ENCODE measurements at places on chromosomes 2 and 18.
A peak's percentile ranks its signal among the peaks of the same experiment; 100 is the strongest.

GRCh38 chr2:120765678-120766469 lies 30.2 kb downstream of the GLI2 start:
- H3K27ac ChIP-seq = peak overlapping the region; percentile 91
- no peaks in the 10 kb centered on the region for H3K36me3 ChIP-seq
- H3K4me1 ChIP-seq = peaks cover 88% of the 10 kb centered on the region
- peak; percentile 59 for DNase-seq

GRCh38 chr2:217667512-217667911 lies 335.3 kb downstream of the TNS1 start:
- no peaks in the 10 kb centered on the region for H3K36me3 ChIP-seq
- H3K27ac ChIP-seq = no peak overlapping the region
- H3K27me3 ChIP-seq = peaks cover 20% of the 10 kb centered on the region
- no peak for DNase-seq

- H3K27ac ChIP-seq = no peak overlapping the region
- H3K4me1 ChIP-seq = no peaks in the 10 kb centered on the region
- H3K36me3 ChIP-seq = no peaks in the 10 kb centered on the region
- DNase-seq = no peak
- peaks cover 8% of the 10 kb centered on the region for H3K27me3 ChIP-seq
These were observed 49.3 kb upstream of the DNAJC10 start for GRCh38 chr2:182666674-182667314.

DNA sequence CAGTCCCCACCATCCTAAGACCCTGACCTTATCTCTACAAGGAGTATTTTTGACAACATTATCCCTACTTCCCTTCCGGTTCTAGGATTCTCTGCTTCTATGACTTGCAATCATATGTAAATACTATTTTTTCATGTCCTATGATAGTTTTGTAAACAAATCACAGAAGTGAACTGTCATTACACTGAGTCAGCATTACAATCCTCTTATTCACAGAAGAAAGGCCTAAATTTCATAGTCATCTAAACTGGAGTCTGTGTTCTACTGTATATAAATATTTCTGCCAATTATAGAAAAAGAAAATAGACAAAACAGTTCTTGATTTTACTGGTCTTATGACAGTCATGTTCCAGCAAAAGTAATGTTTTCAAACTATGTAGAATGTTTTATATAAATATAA lies 265.1 kb downstream of the NCKAP5 start:
- no peak overlapping the region for H3K27ac ChIP-seq
- H3K27me3 ChIP-seq = no peaks in the 10 kb centered on the region
- no peak overlapping the region for H3K4me3 ChIP-seq
- no peaks in the 10 kb centered on the region for H3K36me3 ChIP-seq

GRCh38 chr2:144670080-144670479 lies 150.2 kb upstream of the ZEB2 start:
- H3K36me3 ChIP-seq = no peaks in the 10 kb centered on the region
- H3K27me3 ChIP-seq = peaks cover 3% of the 10 kb centered on the region
- H3K4me1 ChIP-seq = peaks cover 3% of the 10 kb centered on the region
- no peak for DNase-seq
- no peak overlapping the region for H3K27ac ChIP-seq

DNA sequence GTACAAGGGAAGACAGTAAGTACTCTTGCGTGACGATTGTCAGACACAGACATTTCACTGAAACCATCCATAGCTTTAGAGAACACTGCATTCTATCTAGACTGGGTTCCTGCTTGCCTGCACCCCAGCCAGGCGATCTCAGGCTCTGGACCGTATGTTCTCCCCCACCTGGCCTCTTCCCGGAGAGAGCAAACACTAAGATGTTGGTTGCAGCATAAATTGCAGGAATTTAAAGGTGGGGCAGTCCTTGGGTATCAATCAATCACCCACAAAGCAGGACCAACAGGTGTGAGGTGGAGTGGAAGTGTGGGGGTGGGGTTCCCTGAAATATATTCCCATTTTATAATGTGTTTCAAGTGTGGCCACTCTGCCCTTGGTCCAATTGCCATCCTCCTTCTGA lies 103.6 kb upstream of the TGFA start:
- no peak overlapping the region for H3K27ac ChIP-seq
- no peak for DNase-seq
- peaks cover 26% of the 10 kb centered on the region for H3K4me1 ChIP-seq
- peaks cover 14% of the 10 kb centered on the region for H3K36me3 ChIP-seq

GRCh38 chr18:11992096-11992790 lies 10.9 kb downstream of the IMPA2 start:
- H3K36me3 ChIP-seq = peaks cover 4% of the 10 kb centered on the region
- DNase-seq = no peak
- no peaks in the 10 kb centered on the region for H3K27me3 ChIP-seq
- no peak overlapping the region for H3K27ac ChIP-seq

- DNase-seq = no peak
- peaks cover 12% of the 10 kb centered on the region for H3K27me3 ChIP-seq
- no peak overlapping the region for H3K4me3 ChIP-seq
- H3K27ac ChIP-seq = no peak overlapping the region
- peaks cover 6% of the 10 kb centered on the region for H3K4me1 ChIP-seq
These were observed 75.9 kb upstream of the CYRIA start for GRCh38 chr2:16741498-16741897.

DNA sequence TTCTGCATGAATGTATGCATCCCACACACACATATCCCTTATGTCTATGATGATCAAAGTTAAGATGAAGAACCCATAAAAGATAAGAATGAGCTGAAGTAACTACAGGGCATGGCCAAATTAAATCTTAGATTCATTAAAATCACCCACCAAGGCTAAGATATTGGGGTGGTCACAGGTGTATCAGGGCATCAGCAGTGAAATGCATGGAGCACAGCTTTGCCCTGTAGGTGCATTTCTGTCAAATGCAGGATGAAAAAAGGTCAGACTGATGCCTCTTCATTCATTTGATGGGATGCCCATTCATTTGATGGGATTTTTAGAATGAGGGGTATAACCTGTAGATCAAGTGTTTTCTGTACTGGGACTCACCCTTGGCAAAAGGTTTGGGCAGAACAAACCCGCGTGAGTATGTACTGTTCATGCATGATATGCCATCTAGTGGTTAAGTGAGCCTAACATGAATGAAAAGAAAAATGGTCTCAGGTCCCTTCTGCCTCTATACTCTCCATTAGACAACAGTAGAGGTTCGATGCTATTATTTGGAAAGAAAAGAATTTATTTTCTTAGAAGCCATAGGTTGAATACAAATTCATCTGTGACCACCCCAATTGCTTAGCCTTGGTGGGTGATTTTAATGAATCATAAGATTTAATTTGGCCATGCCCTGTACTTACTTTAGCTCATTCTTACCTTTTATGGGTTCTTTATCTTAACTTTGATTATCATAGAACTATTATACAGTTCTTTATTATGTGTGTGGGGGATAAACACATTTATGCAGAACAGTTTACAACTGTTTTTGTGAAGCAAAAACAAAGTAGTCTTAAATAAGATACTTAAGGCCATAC lies 43.2 kb upstream of the NOSTRIN start:
- H3K27me3 ChIP-seq = no peaks in the 10 kb centered on the region
- H3K27ac ChIP-seq = no peak overlapping the region
- H3K4me1 ChIP-seq = peaks cover 8% of the 10 kb centered on the region
- no peak overlapping the region for H3K4me3 ChIP-seq
- peaks cover 19% of the 10 kb centered on the region for H3K36me3 ChIP-seq

- no peaks in the 10 kb centered on the region for H3K36me3 ChIP-seq
- H3K4me1 ChIP-seq = no peaks in the 10 kb centered on the region
- no peak for DNase-seq
These were observed 83.7 kb upstream of the GALNT5 start for GRCh38 chr2:157173740-157174184.

GRCh38 chr18:44973282-44973681 lies 292.6 kb downstream of the SETBP1 start:
- H3K27me3 ChIP-seq = peaks cover 2% of the 10 kb centered on the region
- peaks cover 16% of the 10 kb centered on the region for H3K36me3 ChIP-seq
- no peak overlapping the region for H3K4me3 ChIP-seq
- H3K4me1 ChIP-seq = peaks cover 23% of the 10 kb centered on the region
- H3K27ac ChIP-seq = peak overlapping the region; percentile 8

GRCh38 chr18:10455726-10456453 lies 1.5 kb downstream of the APCDD1 start:
- H3K4me3 ChIP-seq = peak overlapping the region; percentile 93
- H3K36me3 ChIP-seq = no peaks in the 10 kb centered on the region
- H3K27me3 ChIP-seq = no peaks in the 10 kb centered on the region
- H3K27ac ChIP-seq = peak overlapping the region; percentile 93

- H3K27ac ChIP-seq = no peak overlapping the region
- no peaks in the 10 kb centered on the region for H3K36me3 ChIP-seq
- H3K4me3 ChIP-seq = no peak overlapping the region
- DNase-seq = no peak
- H3K27me3 ChIP-seq = peaks cover under 1% of the 10 kb centered on the region
These were observed 32.1 kb upstream of the MYO3B start for GRCh38 chr2:170145675-170146432.

GRCh38 chr2:162004031-162004430 lies 70.0 kb downstream of the DPP4 start:
- H3K4me3 ChIP-seq = no peak overlapping the region
- H3K27ac ChIP-seq = no peak overlapping the region
